NCI-H187 treated with DMSO at 0.1 percent for 48 hours (cell line): ENCODE measurements at places on chromosomes 2 and 18.
A peak's percentile ranks its signal among the peaks of the same experiment; 100 is the strongest.

- DNase-seq: no peak
These were observed 1381.8 kb downstream of the DSC3 start for GRCh38 chr18:29660777-29661176.

- DNase-seq: no peak
These were observed 53.0 kb upstream of the ALPP start for GRCh38 chr2:232325324-232326273.

- DNase-seq: no peak
These were observed 4.3 kb upstream of the GBX2 start for GRCh38 chr2:236172255-236173035.

DNA sequence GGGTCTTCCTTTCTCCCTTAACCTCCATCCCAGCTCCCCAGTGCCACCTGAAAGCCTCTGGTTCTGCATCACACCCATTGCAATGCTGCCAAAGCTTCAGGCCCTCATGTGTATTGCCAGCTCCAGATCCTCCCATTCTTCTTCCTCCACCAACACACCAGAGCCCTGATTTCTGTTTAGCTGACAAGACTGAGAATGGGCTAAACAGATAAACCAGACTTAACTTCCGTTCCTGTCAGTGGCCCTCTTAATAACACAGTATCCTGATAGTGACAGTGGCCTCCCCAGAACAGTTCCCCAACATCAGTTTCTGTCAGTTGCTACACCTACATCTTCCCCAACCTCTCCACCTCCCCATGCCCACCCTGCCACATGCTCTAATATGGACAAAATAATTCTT is 31.3 kb upstream of the C1D start:
- no peak for DNase-seq

GRCh38 chr2:201167546-201167945 is 15.4 kb upstream of the CASP10 start:
- DNase-seq: no peak

DNA sequence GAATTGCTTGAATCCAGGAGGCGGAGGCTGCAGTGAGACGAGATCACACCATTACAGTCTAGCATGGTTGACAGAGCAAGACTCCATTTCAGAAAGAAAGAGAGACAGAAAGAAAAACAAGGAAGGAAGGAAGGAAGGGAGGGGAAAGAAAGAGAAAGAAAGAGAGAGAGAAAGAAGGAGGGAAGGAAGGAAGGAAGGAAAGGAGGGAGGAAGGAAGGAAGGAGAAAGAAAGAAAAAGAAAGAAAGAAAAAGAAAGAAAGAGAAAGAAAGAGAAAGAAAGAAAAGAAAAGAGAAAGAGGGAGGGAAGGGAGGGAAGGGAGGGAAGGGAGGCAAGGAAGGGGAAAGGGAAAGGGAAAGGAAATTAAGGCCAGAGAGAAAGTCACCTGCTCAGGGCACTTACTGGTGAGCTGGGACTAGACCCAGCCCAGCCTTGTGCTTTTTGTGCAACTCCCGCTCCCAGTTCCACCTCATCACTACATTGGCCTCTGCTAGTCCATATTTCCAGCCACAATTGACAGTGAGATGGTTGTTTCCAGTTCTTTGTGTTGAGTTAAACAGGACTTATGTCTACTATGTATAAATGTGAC is 35.7 kb downstream of the MOGAT1 start:
- DNase-seq: no peak

GRCh38 chr2:10831400-10831985 is 18.9 kb upstream of the PDIA6 start:
- DNase-seq: no peak

DNA sequence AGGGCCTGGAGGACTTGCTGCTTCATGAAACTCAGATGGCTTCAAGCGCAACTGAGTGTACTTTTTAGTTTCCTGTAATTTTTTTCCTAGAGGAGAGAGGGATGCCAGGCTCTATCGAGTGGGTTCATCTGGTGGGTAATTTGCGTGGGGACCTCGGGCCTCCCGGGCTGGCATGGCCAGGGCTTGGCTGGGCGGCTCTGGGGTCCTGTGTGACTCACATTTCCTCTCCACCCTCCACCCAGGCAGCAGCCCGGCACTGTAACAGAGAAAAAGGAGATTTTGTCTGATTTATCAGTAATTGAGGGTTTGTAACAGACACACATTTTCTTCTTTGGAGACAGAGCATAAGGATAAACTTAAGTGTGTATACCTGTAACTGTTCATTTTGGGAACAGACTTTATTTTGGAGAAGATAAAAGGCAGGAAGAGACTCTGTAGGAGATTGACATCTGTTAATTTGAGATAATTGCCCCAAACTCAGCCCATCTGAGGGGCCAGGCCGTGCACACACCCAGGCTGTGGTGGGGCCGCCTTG is 64.3 kb downstream of the NFATC1 start:
- DNase-seq: no peak

DNA sequence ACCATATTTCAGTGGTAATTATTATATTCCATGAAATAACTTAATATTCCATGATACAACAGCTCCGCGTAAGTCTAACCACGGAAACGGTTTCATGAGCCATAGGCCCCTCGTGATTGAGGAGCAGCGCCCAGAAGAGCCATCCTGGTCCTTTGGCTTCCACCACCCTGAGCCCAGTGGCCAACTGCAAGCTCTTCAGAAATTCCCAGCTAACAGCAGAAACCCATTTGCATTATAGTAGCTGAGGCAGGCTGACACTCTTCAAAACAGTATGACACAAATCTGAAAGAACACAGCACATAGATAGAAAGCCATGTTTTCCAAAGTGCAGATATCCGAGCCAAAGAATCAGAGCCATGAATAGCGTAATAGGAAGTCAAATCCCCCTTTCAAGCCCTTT is 120.9 kb upstream of the NFATC1 start:
- no peak for DNase-seq

DNA sequence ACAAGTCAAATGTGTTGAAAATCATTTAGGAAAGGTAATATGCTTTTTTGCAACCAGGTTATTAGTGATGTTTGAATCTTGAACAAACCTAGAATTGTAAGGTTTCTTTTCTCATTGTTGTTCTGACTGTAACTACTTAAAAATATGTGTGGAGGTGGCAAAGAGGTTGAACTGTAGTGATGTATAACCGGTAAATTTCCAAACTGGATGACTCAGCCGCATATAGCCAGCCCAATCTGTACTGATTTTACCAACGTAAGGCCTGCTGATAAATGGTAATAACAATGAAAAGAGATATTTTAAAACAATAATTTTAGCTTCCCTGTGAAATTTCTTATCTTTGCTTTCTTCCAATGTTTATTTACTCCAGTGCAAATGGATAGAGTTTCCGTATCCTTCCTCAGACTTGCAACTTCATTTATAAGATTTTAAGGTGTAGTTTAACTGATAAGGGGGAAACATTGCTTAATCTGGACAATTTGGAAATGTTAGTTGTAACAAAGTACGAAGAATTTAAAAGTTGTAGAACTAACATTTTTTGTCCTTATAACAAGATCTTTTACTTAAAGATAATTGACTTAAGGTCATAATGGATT is 1170.4 kb upstream of the ZEB2 start:
- no peak for DNase-seq

GRCh38 chr2:133293544-133294353 is 274.5 kb downstream of the NCKAP5 start:
- DNase-seq: peak; percentile 11

- DNase-seq: no peak
These were observed 39.7 kb downstream of the DHX57 start for GRCh38 chr2:38835990-38836389.

DNA sequence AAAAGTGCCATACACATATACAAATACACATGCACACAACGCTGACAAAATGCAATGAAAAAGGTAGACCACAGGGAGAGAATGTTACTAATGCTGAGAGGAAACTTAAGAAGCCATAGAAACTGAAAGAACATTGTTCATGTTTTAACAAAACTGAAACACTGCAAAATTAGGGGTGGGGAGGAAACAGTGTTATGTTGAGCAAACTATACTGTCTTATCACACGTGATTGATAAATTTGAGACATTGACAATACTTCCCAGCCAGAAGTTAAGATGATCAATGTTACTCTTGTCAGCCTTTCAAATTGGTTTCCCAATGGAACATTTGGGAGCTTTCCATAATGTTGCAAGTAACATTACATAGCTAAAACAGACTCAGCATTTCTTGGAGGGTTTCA is 165.5 kb downstream of the L3MBTL4 start:
- DNase-seq: no peak

- DNase-seq: no peak
These were observed 19.7 kb downstream of the CLUL1 start for GRCh38 chr18:616380-616995.

DNA sequence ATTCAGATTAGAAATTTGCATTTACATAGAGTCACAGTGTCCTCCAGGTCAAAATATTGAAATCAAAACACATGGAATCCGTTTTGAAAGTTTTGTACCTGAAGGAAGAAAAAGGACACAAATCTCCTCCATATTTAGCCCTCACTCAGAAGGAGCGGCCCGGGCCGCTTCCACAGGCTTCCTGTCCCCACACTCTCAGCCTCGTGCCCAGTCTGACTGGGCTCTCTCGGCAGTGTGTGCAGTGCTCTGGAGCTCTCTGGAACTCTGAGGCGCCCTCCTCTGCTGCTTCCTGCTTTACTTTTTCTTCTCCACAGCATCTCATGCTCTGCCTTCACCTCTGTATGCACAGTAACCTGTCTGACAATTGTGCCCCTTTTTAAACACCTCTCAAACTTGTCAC is 22.2 kb upstream of the ZFP36L2 start:
- DNase-seq: no peak

GRCh38 chr2:65369574-65369973 is 62.8 kb downstream of the SPRED2 start:
- DNase-seq: no peak

- no peak for DNase-seq
These were observed 119.9 kb upstream of the CAB39 start for GRCh38 chr2:230592775-230593174.

GRCh38 chr2:84959095-84959565 is 11.8 kb upstream of the KCMF1 start:
- DNase-seq: no peak

GRCh38 chr2:204898928-204899640 is 353.8 kb downstream of the PARD3B start:
- no peak for DNase-seq

- DNase-seq: no peak
These were observed 750.8 kb upstream of the ID2 start for GRCh38 chr2:7930800-7931635.

GRCh38 chr18:24368749-24369148 is 28.9 kb downstream of the OSBPL1A start:
- DNase-seq: no peak

GRCh38 chr18:63783394-63783793 is 8.2 kb downstream of the SERPINB7 start:
- no peak for DNase-seq

DNA sequence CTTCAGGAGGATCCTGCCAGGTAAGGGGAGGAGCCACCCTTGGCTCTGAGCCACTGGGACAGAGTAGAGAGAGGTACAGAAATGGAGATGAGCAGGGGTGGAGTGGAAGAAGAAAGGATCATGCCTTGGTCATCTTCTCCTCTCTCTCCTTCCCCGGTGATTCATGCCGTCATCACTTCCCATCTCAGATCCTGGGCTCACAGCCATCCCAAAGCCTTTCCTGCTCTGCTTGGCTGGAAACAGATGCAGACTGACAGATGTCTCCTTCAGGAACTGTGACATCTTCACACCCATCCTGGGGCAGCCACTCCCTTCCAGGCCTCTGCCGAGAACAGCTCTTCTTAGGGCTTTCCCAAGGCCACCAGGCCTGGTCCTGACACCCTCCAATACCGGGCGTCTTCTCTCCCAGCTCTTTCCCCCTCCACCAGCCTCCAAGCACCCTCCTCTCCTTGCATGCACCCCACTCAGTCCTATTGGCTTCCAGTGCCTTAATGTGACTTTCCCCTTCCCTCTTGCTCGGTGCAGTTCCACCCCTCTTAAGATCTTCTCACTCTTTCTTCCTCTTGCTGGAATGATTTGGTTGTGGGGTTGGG is 58.3 kb upstream of the TNP1 start:
- no peak for DNase-seq

DNA sequence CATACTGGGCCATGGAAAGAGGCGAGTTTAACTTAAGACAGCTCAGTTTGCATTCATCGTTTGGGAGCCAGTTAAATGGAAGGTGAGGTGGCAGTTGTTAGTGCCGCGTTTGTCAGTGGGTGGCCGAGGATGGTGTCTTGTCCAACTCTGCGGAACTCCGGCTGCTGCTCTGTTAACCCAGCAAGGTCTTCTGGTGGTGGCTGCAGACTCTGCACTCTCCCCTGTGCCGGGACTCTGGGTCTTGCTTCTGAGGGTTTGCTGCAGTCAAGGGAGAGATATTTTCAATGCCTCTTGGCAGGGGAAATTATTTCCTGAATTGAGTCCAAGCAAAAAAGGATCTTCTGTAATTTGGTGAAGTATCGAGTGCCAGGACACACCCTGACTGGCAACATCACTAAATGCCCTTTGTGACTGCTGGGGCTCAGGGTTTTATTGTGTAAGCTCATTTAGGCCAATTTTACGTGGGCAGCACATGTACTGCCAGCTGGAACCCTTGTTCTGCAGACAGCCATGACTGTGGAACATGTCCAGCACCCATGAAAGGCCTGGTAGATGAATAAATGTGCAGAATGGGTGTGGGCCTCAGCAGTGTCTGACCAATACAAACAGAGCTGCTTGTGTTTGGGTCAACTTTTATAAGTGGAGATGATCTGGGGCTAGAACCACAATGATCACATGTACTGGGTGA is 58.1 kb downstream of the IL1R2 start:
- DNase-seq: no peak

GRCh38 chr18:75408554-75409506 is 18.7 kb downstream of the SMIM21 start:
- DNase-seq: peak; percentile 68

DNA sequence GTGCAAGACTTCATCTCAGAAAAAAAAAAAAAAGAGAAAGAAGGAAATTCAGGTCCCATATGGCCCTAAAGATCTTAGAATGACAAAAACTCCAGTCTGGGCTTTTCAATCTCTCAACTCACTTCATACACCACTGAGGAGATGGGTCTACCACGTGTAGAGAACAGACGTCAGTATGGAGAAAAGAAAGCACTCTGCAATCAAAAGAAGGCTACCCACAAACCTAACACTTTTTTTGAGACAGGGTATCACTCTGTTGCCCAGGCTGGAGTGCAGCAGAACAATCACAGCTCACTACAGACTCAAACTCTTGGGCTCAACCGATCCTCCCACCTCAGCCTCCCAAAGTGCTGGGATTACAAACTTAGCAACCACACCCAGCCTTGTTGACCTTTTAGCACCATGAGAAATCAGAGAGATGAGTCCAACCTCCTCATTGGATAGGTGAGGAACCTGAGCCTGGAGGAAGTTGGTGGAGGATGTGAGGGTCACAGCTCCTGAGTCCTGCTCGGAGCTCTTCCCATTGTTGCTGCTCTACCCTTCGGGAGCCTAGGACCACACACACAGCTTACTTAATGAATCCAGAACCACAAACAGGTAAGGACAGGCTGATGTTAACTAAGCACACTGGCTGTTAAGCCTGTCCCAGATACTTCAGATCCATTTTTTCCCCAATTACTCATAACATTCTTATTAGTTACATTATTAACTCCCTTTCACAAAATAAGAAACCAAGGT is 23.7 kb downstream of the TBC1D8 start:
- DNase-seq: no peak
